ENCODE measurements at places on chromosomes 12 and 14.

DNA sequence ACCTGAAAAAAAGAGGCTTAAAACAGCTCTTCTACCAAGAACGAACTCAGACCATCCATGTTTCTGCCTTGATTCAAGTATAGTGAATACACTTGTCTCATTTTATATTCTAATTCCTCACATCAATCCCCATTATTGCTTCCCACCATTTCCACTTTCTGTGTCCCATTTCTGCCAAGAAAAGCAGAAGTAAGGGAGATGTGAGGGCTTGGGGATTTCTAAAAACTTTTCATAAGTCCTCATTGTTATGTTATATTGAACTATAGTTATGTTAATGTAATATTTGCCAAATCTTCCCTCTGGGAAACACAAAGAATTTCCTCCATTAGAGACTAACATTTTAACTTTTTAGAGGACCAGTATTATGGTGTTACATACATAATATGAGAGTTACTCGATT is 48.2 kb upstream of the PSMA6 start:
- peak; percentile 10 for DNase-seq

GRCh38 chr12:13839365-13840336 is 141.8 kb downstream of the GRIN2B start:
- DNase-seq = no peak

GRCh38 chr12:76643438-76643837 is 83.9 kb upstream of the OSBPL8 start:
- DNase-seq = no peak

- peak; percentile 70 for DNase-seq
These were observed 55.0 kb downstream of the PHETA1 start for GRCh38 chr12:111313833-111314259.

DNA sequence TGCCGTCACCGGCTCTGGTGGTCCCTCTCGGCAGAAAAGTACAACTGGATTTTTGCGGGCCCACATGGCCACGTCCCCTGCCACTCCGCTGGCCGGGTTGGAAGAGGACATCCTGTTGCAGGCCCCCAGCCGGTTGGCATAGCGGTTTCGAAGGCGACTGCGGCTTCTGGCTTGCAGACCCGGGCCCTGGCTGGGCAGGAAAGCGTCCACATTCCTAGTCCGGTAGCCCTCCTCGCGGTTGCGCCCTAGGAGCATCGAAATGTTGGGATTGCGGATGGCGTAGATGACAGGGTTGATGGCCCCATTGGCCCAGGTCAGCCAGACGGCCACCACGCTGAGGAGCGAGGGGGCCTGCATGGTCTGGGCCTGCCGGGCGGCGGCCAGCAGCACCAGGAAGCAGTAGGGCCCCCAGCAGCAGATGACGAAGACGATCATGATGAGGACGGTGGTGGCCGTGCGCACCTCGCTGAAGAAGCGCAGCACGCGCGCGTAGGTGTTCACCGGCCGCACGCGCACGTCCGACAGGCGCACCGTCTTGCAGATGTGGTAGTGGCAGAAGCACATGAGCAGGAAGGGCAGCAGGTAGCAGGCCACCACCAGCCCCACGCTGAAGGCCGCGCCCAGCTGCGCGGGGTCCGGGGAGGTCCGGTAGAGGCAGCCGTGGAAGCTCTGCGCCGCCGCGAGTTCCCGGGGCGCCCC is 1.2 kb downstream of the GPR135 start:
- DNase-seq = peak; percentile 28

DNA sequence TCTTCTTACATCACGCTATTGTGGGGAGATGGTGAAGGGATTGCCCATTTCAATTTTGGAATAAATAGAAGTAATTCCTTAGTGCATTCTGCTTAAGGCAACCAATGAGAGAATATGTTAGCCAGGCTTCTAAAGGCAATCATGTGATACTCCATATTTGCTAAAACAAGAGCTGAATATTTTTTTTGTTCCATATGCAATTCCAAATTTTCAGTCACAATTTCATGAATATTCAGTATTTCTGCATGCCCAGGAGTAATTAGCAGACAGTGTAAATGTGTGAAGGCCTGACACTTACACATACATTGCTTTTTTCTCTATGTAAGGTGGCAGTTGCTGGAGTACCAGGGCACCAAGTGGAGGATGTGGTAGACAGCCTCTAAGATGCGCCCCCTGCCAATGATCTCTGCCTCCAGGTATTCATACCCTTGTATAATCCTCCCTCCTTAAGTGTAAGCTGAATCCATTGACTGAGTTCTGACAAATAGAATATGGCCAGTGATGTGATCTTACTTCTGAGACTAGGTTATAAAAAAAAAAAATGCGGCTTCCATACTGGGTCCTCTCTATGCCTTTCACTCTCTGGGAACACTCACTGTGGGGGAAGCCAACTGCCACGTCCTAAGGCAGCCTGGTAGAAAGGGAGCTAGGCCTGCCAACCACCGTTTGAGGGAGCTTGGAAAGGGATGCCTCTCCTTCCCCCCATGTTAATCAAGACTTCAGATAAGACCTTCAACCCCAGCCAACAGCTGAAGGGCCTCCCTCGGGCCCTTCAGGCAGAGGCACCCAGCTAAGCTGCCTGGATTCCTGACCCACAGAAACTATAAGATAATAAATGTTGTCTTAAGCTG is 62.7 kb upstream of the PTGR2 start:
- DNase-seq = no peak

GRCh38 chr14:34043627-34044372 is 92.9 kb upstream of the EGLN3 start:
- DNase-seq = no peak

DNA sequence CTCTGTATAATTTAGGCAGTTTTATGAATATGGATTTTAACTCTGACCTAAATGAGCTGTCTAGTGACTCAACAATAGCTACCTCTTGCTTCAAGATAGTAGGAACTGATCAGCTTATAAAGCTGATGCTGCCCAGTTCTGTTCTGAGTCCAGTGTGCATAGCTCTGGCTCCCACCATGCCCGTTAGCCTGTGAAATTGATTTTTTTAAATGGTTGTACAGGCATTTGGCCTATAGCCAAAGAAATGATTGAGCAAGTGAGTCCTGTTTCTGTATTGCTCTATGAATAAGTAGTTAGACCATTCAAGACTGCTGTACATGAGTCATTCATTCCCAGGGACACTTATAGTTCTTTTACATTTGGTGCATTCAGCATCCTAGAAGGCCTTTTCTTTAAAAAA is 36.4 kb downstream of the SAMD4A start:
- no peak for DNase-seq

GRCh38 chr14:72699443-72699842 is 194.5 kb downstream of the DPF3 start:
- DNase-seq = no peak

DNA sequence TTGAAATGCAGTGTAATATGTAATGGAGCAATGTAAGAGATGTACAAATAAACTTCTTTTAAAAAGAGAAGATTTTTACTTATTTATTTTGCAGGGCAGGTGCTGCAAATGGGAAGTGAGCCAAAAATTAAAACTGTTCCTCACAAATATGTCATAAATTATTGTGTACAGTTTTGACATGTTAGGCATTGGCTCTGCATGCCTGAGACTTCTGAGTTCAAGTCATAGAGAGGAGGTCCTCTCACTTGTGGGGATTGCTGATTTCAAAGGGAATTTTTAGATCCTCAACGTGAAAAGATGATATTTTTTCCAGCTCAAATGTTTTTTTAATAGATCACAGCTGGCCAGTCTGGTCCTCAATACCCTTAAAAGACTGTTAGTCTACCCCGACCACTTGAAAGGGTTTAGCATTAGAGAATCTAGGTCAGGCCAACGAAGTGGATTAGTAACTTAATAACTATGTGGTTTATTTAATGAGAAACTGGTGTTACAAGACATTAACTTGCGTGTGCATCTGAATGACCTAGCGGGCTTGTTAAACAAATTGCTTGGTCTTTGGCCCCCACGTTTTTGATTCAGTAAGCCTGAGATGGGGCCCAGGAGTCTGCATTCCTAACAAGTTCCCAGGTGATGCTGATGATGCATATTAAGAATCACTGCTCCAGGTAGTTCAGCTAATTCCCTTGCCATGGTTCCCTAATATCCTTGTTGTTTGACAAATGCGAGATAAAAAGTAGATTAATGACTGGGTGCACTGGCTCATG is 30.9 kb upstream of the WDR89 start:
- no peak for DNase-seq

- DNase-seq = no peak
These were observed 21.1 kb upstream of the PGF start for GRCh38 chr14:74976264-74977113.

DNA sequence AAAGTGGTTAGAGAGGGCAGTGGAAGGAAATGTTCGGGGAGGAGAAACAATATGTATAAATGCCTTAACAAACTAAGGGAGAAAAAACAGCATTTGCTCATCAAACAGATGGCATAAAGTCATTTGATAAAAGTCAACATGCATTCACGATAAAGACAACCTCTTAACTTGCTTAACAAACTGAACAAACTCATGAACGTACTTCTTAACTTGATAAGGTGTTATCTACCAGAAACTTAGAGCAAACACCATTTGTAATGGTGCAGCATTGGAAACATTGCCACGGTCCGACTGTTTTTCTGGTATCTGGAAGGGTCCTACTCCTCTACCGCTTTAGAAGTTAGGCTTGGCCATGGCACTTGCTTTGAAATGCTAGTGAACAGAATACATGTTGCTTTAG is 4.2 kb upstream of the RPS6KL1 start:
- no peak for DNase-seq

- no peak for DNase-seq
These were observed 195.8 kb upstream of the PRMT8 start for GRCh38 chr12:3295225-3295624.

DNA sequence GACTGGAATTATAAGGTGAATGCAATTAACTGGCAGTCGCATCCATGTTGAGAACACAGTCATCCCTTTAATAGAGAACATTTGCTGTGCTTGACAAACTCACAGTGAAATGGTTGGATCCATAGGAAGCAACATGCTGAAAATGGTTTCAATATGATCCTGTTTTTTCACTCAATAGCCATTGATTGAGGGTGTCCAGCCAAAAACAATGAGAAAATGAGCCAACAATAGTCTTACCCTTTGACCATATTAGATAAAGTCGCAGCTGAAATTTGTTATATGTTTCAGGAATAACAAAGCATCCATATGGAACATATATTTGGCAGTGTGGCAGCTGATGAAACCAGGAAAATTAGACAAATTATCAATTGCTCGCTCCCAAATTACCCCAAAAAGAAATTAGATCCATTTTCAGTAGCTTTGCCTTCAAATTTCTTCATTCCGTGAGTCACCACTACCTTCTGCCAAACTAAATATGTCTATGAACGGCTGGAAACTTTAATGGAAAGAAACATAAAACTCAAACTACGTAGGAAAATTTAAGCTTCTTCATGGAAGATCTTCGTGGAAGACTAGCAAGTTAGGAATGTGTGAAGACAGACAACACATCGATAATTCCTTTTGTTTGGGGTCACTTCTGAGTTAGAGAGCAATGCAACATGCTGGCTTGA is 17.4 kb downstream of the IGF1 start:
- peak; percentile 63 for DNase-seq

- no peak for DNase-seq
These were observed 249.0 kb downstream of the DPF3 start for GRCh38 chr14:72644758-72645489.

- DNase-seq = no peak
These were observed 23.5 kb downstream of the RBMS2 start for GRCh38 chr12:56545023-56545604.

GRCh38 chr12:8953773-8954402 is 4.4 kb upstream of the M6PR start:
- DNase-seq = no peak

DNA sequence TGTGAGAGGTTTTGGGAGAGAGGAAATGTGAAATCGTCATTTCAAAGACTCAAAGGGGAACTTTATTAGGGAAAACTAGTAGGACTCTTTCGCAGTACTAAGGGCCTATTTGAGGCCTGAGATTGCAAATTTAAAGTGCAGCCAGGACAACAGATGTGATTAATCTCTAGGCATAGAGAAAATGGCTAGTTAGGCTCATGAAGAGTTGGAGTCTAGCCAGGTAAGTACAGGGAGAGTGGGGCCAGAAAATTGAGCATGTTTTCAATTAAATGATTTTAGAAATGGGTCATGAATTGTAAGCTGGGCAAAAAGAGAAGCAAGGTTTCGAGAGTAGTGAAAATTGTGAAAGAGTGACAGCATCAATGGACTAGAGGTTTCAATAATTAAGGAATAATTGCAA is 91.9 kb upstream of the LMNTD1 start:
- DNase-seq = no peak

DNA sequence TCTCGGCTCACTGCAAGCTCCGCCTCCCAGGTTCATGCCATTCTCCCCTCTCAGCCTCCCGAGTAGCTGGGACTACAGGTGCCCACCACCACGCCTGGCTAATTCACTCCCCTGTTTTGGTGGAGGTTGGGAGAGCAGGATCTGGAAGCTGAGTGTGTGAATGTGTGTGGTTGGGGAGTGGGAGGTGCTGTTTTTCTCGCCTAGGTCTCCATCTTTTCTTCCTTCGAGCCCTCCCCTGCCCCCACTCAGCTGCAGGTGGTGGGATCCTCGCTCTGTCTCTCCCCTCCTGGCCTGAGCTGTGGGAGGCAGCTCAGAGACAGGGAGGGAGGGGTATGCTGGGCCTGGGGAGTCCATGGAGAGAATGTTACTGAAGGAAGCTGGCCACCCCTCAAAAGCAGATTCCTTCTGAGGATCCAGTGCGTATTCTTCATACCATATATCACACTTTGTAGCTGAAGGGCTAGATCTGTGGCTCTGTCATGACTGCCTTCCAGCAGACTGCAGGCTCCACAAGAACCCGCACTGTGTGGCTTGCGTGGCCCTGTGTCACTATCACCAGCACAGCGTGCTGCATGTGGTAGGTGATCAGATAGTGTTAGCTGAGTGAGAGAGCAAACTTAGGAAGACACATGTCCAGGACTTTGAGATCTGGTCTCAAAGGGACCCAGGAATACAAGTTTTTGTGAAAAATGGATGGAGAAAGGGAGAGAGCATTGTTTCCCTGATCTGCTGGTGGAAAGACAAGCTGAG is 2.8 kb downstream of the KRT83 start:
- no peak for DNase-seq

- DNase-seq = no peak
These were observed 59.2 kb upstream of the RTRAF start for GRCh38 chr14:51929910-51930682.

DNA sequence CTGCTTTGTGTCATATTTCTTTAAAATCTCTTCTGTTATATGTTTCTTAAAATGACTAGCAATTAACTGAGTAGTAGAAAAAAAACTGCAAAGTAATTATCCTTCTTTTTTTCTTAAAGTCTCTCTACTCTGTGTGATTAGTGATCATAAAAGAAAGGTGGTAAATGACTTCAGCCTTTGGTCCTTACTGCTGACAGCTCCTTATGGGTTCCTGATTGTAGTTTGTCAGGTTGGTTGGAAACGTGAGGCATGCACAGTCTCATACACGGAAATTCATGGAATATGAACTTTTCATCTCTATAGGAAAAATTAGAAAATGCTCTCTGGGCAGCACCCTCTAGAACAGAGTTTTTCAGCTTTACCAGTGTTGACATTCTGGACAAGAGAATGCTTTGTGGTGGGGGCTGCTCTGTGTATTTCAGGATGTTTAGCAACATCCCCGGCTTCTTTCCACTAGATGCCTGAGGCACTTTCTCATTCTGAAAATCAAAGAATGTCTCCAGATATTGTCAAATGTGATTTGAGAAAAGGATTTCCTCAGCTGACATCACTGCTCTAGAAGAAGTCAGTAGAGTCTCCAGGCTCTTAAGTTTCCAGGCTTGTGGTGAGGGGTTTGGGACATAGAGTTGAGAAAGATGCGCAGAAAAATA is 121.0 kb downstream of the PIK3C2G start:
- DNase-seq = no peak

- no peak for DNase-seq
These were observed 6.2 kb upstream of the ELK3 start for GRCh38 chr12:96187956-96188355.

Measured in hindlimb muscle (tissue), 1 donor.